Activated CD4-positive, alpha-beta T cell treated with anti-CD3 and anti-CD28 coated beads, Interleukin-2, amount 50 U/mL, for 48 hours (primary cell): ENCODE measurements at places on chromosomes 3 and 15.

DNA sequence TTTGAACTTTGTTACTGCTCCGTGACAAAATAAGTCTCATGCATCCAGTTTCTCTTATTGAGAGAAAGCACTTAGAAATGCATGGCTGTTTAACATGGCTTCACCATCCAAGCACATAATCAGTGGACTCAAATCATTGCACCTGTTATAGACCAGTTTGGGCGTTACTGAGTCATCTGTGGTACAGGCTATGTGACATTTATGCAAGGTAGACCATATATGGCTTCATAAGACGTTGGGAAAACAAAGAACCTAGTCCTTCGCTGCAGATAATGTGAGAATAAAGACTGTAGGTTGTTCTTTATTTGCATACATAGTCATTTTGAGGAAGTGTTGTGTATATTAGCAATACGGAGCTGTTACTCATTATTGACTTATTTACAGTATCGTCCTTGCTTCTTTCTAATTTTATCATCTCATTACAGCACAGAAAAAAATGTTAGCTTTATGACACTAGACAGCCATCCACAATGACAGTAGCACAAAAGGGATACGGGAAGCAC lies 374.7 kb downstream of the IL5RA start:
- no peak for DNase-seq

GRCh38 chr15:98567951-98568350 lies 80.4 kb upstream of the IGF1R start:
- no peak for DNase-seq

- no peak for DNase-seq
Measured at GRCh38 chr3:45204136-45204535, 22.0 kb downstream of the TMEM158 start.

- DNase-seq, result no peak
Measured at GRCh38 chr15:67865766-67866165, 25.9 kb upstream of the RNU6-1 start.

GRCh38 chr3:31399271-31399670 lies 133.5 kb upstream of the STT3B start:
- DNase-seq, result no peak

DNA sequence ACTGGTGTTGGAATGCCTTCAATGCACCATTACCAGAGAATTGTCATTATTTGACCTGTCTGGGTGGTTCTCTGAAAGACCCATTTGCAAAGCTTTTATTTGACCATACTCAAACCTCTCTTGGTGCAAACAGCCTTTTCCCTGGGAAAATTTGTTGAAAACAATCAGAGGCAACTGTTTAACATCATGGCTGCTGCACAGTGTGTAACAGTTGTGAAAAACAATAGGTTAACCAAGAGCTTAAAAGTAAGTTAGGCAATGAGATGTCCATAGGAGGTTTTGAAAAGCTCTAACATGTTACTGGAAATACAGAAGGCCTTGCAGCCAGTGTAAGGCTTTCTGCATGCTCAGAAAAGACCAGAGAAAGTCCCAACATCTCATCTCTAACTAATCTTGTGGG lies 18.9 kb downstream of the SPINK8 start:
- DNase-seq, result no peak

DNA sequence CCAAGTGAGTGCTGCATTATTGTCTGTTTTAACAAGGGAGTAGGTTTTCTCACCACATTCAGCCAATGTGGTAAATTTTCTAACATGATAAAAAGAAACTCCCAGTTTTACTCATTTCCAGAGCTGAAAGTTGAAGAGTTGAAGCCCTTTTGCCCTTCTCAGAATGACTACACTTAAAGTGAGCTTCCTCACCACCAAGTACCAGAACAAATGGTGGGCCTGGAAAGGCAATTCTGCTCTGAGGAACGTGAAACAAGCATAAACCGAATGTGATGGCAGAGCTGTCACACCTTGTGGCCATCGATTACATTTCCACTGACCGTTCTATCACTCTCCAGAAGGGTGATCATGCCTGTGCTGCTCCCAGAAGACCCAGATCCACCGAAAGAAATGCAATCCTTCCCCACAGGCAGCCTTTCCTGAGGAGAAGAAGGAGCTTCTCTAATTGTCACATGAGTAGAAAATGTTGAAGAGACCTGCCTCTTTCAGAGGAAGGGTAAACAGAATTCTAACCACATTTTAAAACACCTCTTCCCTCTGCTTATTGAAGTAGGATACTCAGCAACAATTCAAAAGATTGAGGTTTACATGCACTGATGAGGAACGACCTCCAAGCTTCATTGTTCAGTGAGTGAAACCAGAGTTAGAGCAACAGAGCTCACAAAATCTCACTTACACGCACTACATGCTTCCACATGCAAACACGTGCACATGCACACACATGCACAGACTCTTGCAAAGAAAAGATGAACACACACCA lies 21.4 kb upstream of the CCR9 start:
- DNase-seq, result peak; percentile 18

DNA sequence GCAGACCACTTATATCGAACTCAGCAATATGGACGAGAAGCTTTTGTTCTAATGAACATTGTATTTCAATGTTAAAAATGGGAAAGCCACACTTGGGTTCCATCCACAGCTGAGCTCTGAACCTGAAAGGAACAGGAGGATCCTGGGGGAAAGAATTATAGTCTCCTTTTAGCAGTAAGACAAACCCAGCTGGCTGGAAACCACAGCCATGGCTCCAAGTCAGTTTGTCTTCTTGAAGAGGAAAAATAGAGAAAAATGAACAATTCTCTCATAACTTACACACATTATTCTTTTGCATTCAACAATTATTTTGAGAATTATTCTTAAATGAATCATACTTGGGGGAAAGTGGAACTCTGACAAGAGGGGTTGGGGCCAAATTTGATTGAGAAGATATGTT lies 149.2 kb upstream of the VEPH1 start:
- DNase-seq, result no peak

DNA sequence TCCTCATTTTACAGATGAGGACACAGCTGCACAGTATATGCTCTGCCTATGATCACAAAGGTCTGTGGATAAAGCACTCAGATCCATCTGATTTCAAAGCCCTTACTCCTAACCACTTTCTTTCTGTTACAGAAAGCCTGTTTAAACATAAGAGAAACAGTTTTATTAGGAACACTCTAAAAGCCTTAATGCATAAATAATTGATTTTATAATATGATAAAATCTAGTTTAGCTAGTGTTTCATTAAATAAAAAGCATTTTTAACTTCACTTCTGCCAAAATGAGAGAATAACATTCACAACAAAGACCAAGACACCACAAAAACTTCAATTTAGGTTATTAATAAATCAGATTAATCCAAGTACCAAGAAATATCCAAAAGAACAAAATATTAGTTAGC lies 21.4 kb downstream of the SNX4 start:
- no peak for DNase-seq

GRCh38 chr3:87793337-87793877 lies 265.4 kb downstream of the CGGBP1 start:
- DNase-seq, result peak; percentile 2

- DNase-seq, result no peak
Measured at GRCh38 chr15:55915221-55915620, 78.2 kb downstream of the NEDD4 start.

GRCh38 chr3:89699229-89699628 lies 591.8 kb downstream of the EPHA3 start:
- no peak for DNase-seq

- DNase-seq, result no peak
Measured at GRCh38 chr15:101406526-101407195, 82.8 kb downstream of the PCSK6 start.

DNA sequence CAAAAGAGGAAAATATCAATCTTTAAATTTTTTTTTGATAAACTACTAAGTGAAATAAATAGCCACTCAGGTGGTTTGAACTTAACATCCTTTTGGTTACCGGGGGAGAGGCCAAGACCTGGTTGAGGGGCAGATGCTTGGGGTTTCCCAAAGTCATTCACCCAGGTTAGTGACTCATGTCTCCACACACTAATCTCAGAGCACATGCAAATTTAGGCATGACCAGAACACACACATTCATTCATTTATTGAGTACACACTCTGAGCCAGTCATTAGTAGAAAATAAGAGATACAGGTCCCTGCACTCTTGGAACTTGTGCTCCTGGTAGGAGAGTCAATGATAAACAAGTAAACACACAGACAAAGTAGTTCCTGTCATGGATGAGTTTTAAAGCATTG lies 7.3 kb downstream of the ILDR1 start:
- DNase-seq, result no peak

DNA sequence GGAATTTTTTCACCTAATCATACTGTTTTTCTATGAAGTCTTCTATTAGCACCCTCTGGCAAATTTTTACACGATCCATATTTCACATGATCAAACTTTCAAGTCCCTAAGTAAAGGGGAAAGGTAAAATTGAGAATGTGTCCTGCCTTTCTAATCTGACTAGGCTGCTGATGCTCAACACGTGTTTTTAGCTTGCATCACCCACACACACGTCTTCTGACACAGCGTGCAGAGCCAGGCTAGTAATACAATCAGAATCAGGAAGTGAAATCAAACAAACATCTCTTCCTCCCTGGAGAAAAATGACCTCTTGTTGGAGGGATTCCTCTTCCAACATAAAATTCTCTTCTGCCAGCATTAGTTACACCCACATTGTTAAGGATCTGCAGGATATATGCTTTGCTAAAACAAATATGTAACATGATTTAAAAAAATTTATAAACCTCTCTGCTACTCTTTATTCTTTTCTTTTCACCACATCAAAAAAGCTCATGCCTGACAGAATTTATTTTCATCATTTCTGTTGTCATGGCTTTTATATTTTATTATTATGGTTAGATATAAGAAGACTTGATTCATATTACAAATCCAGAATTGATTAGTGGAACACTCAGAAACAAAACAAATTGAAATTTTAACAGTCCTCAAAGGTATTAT lies 122.4 kb downstream of the RAP2B start:
- DNase-seq, result peak; percentile 42

DNA sequence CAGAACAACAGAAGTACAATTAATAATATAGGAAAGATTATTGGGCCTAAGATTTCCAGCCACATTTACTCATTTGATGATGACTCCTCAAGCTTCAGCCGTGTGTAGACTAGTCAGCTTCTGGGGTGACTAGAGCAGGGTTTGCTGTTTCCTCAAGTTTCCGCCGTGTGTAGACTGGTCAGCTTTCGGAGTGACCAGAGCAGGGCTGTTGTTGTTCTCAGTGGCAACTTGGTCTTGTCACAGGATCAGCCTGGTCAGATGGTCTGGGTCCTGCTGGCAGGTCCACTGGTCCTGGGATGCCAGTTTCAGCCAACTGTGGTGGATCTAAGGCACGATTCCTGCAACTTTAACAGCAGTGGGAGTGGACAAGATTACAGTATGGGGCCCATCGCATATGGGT lies 21.8 kb upstream of the NOX5 start:
- no peak for DNase-seq

GRCh38 chr15:98904544-98904943 lies 103.0 kb downstream of the PGPEP1L start:
- no peak for DNase-seq

DNA sequence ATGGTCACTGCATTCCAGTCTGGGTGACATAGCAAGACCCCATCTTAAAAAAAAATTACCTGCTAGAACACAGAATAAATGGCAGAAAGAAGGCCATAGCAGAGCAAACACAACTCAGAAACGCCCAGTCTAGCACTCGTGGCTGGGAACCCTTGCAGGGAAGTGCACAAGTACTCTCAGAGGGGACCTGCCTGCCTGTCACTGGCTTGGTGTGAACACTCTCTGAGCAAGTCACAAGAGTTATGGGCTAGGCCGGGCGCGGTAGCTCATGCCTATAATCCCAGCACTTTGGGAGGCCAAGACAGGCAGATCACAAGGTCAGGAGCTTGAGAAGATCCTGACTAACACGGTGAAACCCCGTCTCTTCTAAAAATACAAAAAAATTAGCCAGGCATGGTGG lies 17.2 kb downstream of the SFMBT1 start:
- no peak for DNase-seq

DNA sequence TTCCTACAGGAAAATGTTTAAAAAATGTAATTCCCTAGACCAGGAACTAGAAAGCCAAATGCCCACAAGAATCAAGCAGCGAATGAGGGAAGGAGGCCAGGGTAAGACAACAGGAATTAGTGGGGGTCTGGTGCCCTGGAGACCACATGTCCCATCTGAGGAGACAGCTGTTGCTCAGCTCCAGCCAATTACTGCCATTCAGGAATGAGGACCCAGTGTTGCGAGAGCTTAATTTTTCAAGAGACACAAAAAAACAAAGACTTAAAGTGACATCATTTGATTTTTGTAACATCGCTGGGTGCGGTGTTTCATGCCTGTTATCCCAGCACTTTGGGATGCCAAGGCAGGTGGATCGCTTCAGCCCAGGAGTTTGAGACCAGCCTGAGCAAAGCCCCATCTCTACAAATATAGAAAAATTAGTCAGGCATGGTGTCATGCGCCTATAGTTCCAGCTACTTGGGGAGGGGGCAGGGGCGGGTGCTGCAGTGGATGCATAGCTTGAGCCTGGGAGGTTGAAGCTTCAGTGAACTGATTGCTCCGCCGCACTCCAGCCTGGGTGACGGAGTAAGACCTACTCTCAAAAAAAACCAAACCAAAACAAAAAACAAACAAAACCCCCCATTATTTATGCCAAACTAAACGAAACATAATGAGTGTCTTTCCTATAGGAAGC lies 52.8 kb upstream of the LRIG1 start:
- no peak for DNase-seq

- no peak for DNase-seq
Measured at GRCh38 chr3:43343815-43344214, 57.5 kb downstream of the SNRK start.

DNA sequence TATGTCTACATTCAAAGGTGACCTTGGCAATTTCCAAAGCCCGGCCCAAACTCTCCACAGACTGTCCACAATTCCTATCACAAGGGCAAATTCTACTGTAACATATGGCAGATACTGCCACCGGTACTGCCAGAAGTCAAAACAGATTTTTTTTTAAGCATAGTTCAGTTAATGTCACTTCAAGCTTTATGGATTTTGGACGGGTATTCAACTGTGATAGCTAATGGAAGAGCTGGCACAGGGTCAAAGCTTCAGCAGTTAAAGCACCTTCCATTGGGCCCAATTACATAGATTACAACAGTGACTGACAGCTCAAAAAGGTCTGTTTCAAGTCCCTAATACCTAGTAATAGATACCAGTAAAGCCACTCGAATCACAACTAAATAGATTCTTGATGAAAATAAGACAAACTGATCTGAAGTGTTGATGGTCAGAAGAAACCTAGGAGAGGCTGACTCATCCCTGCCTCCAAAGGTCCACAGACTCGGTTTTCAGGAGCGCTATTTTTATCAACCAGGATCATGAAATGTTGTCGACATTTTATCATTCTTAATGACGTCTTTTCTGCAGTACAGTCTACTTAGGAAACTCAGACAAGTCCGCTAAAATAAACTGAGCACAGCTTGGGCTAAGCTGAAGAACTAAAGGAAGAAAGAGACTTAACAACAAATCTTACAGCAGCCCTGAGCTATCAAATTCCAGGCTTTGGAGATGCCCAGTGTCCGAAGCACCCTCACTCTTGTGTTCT lies 38.7 kb downstream of the ANXA2 start:
- no peak for DNase-seq
